ENCODE measurements at places on chromosomes 16 and 17.
A peak's percentile ranks its signal among the peaks of the same experiment; 100 is the strongest.

- DNase-seq, result peak; percentile 54
Observed at GRCh38 chr16:11586378-11586855, 302 bp downstream of the LITAF start.

DNA sequence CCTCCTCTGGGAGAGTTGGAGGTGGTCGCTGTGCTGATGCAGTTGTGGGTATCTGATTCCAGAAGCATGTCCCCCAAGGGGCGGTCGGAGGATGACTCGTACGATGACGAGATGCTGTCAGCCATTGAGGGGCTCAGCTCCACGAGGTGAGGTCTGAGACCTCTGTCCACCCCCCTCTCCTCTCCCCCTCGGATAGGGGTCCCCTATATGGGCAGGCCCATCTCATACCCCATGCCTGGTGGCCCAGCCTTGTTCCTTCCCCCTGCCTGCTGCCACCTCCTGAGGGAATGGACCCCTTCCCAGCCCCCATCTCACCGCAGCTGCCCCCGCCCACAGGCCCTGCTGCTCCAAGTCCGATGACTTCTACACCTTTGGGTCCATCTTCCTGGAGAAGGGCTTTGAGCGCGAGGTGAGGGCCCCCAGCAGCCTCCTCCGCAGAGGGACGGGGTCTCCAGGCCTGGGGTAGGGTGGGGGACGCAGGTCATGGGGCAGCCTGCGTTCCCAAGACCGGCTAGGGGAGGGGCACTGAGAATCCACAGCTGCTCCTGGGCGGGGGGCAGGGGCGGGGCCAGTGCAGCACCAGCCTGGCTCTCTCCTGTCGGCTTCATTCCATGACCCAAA is 39.2 kb downstream of the ADCY7 start:
- no peak for DNase-seq

DNA sequence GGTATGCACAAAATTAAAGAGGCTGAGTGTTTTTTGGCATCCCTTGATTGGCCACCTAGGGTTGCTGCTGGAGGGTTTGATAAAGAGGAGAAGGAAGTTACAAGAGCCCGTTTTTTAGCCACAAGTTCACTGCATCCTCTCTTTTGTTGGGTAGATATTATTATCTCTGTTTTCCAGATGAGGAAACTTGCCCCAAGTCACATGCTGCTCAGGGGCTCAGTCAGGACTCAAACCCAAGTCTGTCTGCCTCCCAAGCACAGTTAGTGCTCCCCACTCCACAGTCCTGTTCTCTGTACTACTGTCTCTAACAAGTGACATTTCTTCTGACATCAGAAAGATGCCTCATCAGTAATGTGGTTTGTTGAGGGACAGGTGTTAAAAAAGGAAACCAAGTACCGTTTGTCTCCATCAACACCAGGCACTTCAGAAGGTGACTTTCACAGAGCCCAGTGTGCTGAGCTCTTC is 1.4 kb downstream of the NT5M start:
- peak; percentile 26 for DNase-seq

DNA sequence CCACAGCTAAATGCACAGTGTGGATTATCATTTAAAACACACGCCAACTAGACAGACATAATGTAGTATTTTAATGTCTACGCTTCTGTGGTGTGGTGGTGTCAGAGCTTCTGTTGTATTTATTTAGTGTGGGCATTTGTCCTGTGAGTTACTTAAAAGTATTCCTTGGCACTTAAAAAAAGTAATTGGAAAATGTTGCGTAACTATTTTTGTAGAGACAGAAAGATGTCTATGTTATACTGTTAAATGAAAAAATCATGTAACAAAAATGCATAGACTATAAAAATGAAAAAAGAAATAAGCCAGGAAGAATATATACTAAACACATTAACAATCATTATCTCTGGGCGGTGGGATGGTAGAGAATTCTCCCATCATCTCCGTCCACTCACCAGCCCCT is 39.2 kb downstream of the CYTH1 start:
- no peak for DNase-seq

DNA sequence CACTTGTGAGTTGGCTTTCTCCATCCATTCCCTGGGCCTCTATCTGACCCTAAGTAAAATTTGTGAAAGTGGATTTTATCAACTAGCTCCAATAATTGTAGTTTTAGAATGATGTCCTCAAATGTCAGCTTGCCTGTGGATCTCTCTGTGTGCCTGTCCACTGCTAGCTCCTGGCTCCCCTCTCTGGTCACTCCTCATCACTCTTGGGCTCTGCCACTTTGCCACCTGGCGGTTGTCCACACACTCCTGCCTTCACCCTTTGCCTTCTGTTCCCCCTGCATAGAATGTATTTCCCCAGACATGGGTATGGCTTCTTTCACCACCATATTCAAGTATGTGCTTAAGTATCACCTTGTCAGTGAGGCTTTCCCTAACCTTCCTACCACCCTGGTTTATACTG is 19.8 kb downstream of the ANKFN1 start:
- no peak for DNase-seq

GRCh38 chr17:10612957-10613744 is 44.0 kb downstream of the MYH3 start:
- DNase-seq, result no peak

GRCh38 chr16:68362947-68363657 is 52.3 kb downstream of the PRMT7 start:
- DNase-seq, result no peak

DNA sequence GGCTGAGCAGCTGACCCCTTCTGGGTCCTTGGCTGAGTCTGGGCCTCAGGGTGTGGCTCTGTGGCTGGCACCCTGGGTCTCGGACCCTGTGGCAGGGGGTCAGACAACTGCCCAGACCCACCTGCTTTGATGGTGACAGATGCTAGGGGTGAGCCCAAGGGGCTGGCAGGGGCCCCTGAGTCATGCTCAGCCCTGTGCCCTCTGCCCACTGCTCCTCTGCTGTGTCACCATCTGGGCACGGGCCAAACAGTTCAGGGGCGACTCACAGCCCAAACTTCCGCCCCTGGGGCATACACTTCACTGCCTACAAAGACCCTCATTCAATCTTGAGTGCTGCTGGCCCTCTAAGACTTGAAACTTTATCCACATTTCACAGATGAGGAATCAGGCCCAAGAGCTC is 5.7 kb downstream of the ADGRG1 start:
- DNase-seq, result no peak

DNA sequence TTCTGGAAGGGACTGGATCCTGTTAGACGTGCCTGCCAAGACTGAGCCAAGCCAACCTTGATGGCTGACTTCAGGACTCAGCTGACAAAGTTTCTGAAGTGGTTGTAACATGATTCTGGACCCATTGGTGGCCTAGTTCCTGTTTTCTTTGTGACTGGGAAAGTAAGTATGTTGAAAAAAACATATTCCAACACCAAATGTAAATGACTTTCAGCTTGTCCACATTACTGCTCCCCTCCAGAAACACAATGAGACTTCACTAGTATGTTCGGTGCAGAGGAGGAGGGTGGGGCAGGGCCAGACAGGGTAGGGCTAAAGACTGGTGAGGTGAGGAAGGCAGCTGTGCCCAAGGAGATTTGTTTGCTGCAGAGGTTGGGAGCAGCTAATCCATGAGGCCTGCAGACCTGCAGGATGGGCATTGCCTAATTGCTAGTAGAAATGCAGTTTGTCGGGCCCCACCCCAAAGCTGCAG is 26.4 kb downstream of the NMT1 start:
- no peak for DNase-seq

GRCh38 chr16:25796239-25796638 is 104.5 kb downstream of the HS3ST4 start:
- DNase-seq, result no peak

- no peak for DNase-seq
Observed at GRCh38 chr16:67779256-67780014, 26.9 kb downstream of the RANBP10 start.

GRCh38 chr16:12573730-12574383 is 229.8 kb downstream of the CPPED1 start:
- DNase-seq, result peak; percentile 84

GRCh38 chr16:9098377-9099090 is 7.1 kb downstream of the HAPSTR1 start:
- no peak for DNase-seq

- DNase-seq, result no peak
Observed at GRCh38 chr16:84332975-84333684, 35.2 kb upstream of the ATP2C2 start.

- no peak for DNase-seq
Observed at GRCh38 chr17:6526362-6527152, 29.8 kb downstream of the PITPNM3 start.

GRCh38 chr17:78485290-78486168 is 91.7 kb downstream of the DNAH17 start:
- no peak for DNase-seq

DNA sequence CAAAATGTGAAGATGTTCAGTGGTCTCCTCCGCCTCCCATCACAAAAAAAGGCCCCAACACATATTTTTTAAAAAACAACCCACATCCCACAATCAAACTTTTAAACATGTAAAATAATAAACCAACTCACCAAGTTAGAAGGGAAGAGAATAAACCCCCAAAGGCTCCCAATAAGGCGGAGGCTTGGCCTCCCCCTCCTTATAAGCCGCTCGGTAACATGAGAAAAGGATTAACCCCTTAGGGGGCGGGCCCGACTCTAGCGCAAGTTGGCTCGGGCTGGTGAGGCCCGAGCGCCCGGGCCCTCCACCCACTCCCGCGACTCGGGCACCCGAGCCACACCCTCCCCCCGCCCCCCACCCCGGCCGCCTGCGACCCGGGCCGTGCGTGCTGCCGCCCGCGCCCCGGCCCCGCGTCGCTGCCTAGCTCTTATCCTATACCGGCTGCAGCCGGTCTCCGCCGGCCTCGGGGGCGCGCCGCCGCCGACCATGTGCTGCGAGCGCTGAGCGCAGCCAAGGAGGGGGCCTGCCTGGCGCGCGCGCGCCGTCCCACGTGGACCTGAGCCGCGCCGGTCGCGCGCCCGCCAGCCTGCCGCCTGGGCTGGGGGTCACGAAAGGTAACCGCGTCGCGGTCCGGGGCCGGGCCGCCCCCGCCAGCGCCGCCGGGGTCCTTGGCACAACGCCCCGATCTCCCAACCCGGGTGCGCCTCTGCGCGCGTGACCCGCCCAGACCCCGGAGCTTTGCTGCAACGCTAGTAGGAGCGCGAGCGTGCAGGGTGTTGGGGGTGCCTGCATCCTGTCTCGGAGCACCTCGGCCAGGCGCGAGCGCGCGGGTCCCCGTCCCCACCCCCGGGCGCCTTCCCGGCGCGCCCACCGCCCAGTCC is at the start of the genes ARSG and SLC16A6:
TSS of gene ARSG (plus strand) at position 541 of the 881 bp plus-strand sequence. CDS start 15,999 bp downstream, outside the sequence.
TSS of gene SLC16A6 (minus strand) at position 173 of the 881 bp plus-strand sequence. CDS start 12,807 bp downstream, outside the sequence.
- peak; percentile 83 for DNase-seq

DNA sequence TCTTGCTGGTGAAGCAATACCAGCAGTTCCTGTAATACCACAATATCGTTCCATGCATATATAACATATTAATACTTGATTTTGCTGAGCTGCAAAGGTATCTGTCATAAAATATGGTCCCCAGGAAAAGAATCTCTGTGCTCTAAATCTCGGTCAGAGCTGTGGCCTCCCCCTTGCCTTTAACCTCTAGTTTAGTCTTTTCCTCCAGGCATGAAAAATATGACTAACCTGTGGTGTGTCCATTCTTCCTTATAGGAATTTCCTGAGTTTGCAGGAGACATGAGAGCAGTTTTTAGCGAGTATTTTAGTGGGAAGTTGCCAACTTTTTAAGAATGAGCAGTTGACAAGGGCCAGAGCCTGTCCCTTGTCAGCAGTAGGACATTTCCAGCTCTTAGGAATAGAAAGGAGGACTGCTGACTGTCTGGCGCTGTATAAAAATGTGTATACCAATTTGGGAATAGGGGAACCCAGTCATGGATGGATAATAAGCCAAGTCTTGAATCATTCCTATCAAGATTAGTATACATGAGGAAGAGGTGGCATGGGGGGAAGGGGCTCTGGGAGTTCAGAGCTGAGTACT is 8.7 kb downstream of the ATXN1L start:
- no peak for DNase-seq

DNA sequence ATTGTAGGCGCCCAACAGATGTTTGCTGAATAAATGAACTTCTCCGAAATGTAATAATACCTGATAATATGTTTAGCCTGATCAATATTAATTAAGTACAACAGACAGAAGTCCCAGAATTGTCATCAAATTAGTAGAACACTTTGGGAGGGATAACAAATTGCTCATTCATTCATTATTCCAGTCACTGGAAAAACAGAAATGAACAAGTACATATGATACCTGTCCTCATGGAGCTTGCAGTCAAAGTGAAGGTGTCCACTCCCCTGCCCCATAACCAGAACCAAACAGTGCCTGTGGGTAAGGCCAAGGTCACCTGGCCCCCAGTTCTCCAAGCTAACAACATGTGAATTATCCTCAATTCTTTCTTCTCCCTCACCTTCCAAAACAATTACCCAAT is 42.8 kb downstream of the MYO1D start:
- DNase-seq, result no peak

- no peak for DNase-seq
Observed at GRCh38 chr17:64634218-64634617, 27.9 kb downstream of the SMURF2 start.

DNA sequence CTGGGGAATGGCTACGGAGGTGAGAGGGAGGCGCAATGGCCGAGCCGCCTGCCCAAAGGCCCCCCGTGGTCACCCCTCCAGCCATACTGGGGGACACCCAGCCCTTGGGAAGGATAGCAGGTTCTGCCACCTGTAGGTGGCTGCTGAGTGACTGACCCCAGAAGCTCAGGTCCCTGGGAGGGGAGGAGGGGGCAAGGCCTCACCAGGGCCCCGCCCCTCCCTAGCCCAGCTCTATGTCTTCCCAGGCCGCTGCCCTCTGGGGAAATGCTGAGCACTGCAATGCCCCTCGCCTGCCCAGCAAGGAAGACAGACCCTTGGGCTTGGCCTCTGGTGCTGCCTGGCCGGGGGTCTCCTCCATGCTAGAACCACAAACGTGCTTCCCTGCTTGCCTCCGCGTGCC is 11.4 kb upstream of the CLDN9 start:
- no peak for DNase-seq

DNA sequence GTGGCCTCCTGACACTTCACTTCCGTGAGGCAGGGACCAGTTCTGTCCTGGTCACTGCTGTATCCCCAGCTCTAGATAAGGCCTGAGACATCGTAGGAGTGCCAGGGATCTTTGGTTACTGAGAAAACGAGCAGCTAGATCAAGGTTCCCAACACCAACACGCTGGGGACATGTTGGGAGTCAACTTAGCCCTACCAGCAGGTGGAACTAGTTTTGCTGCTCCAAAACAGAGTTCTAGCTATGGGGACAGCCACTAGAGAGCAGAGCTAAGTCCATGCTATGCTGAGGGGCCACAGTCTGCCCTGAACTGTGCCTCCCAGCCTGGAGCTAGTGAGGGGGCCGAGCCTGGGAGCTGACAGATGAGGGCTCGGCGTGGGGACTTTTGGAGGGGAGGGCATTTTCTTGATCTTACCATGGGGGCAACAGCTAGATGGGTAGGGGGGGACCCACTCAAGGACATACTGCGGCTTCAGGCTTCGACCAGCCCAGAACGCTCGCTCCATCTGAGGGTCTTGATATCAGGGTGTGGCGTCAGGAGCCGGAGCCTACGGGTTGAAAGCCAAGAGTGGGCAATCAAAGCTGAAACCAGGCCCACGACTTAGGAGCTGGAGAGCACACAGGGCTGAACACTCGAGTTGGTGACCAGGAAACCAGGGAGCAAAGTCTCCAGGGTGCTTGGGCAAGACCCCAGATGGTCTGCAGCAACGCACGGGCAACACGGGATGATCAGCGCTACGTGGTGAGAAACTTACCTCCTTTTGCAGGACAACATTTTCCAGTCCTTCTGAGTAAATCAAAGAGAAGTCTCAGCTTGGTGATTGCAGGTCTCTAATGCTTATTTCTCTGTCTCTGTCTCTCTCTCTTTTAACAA is 13.4 kb downstream of the SNX20 start:
- no peak for DNase-seq

Measured in stimulated activated CD4-positive, alpha-beta T cell treated with anti-CD3 and anti-CD28 coated beads, Interleukin-2, amount 100 ng/mL, for 24 hours (primary cell).